ENCODE measurements at places on chromosomes 5 and 9.

DNA sequence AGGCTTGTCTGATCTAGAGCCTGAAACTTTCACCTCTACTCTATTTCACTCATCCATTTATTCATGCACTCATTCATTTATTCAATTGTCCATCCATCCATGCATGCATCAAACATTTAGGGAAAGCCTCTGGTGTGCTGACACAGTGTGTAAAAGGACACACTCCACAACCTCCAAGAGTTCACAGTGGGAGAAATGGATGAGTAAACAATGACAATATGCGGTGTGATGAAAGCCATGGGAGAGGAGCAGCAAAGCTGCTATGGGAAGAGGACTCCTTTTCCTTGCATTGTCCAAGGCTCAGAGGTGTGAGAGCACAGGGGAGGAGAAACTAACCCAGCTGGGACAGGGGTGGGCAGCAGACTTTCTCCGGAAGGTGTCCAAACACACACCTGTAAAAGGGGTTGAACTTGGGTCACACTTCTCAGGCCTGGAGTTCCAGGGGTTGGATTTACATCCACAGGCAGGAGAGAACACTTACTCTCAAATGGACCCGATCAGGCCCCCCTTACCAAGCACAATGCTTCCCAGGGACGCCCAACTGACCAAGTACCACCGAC is 21.2 kb upstream of the PFDN1 start:
- no peak for DNase-seq

GRCh38 chr5:122902263-122902662 is 56.9 kb downstream of the SNX24 start:
- DNase-seq, result no peak

DNA sequence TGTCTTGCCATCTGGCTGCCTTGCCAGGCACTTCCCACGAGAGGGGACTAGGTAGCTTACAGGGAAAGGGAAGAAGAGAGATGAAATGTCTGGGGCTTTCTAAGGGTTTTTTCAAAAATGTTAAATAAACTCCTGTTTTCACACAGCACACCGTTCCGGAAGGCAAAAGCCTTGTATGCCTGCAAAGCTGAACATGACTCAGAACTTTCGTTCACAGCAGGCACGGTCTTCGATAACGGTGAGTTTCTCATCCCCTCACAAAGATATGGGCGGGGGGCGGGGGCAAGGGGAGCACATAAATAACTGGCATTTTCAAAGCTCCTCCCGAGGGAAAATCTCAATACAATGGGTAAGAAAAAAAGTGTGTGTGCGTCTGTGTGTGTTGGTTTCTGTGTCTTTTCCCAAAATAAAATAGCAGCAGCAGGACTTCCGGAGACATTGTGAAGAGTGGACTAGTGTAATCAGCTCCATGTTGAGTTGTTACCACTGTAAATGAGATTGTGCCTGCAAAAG is 189.6 kb downstream of the NR3C1 start:
- DNase-seq, result no peak

DNA sequence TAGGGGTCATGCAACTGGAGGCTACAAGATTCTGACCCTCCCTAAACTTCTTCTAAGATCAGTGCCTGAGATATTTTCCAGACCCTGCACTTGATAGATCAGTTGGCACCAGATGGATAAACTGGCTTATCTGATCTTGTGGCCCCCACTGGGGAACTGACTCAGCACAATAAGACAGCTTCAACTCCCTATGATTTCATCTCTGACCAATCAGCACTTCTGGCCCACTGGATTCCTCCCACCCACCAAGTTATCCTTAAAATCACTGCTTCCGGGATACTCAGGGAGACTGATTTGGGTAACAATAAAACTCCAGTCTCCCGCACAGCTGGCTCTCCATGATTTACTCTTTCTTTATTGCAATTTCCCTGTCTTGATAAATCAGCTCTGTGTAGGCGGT is 2180.4 kb upstream of the WWC1 start:
- no peak for DNase-seq

DNA sequence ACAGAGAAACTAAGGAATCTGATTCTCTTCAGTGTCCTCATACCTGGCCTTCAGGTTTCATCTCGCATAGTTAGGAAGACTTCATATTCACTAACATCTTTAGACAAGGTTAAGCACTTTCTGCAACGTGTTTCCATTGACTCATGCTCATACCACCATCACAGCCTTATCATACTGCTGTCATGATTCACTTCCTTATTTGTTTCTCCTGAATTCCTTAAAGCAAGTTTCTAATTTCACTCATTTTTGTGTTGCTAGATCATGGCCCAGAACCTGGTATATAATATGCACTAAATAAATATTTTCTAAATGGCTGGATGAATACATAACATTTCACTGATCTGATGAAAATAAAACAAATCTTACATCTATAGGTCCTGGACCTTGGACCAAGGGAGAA is 472.9 kb downstream of the PRELID2 start:
- no peak for DNase-seq

GRCh38 chr9:79259858-79260257 is 311.9 kb upstream of the TLE4 start:
- no peak for DNase-seq

GRCh38 chr9:127136081-127136879 is 13.8 kb upstream of the ANGPTL2 start:
- no peak for DNase-seq

GRCh38 chr9:132946211-132946610 is 1.8 kb upstream of the TSC1 start:
- DNase-seq, result no peak

DNA sequence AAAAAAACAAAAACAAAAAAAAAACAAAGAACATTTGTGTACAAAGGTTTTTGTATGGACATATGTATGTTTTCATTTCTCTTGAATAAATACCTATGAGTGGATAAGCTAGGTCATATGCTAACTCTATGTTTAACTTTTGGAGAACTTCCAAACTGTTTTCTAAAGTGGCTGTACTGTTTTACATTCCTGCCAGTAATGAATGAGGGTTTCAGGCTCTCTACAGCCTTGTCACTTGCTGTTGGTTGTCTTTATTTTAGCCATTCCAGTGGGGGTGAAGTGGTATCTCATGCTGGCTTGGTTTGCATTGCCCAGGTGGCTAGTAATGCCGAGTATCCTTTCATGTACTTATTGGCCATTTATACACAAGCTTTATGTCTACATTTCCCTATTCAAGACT is 9.1 kb upstream of the TRIO start:
- no peak for DNase-seq
